Activated CD4-positive, alpha-beta T cell treated with anti-CD3 and anti-CD28 coated beads for 4 hours (primary cell): ENCODE measurements at places on chromosomes 3 and 15.
A peak's percentile ranks its signal among the peaks of the same experiment; 100 is the strongest.

GRCh38 chr15:51103330-51103729 is 8.6 kb upstream of the TNFAIP8L3 start:
- DNase-seq: no peak

- DNase-seq: no peak
Measured at GRCh38 chr15:96559087-96559486, 228.6 kb downstream of the NR2F2 start.

GRCh38 chr3:126464093-126464492 is 11.6 kb downstream of the ZXDC start:
- DNase-seq: no peak

GRCh38 chr3:56229311-56229710 is 239.0 kb downstream of the ERC2 start:
- no peak for DNase-seq

- DNase-seq: no peak
Measured at GRCh38 chr15:71143373-71144310, 28.4 kb downstream of the THSD4 start.

DNA sequence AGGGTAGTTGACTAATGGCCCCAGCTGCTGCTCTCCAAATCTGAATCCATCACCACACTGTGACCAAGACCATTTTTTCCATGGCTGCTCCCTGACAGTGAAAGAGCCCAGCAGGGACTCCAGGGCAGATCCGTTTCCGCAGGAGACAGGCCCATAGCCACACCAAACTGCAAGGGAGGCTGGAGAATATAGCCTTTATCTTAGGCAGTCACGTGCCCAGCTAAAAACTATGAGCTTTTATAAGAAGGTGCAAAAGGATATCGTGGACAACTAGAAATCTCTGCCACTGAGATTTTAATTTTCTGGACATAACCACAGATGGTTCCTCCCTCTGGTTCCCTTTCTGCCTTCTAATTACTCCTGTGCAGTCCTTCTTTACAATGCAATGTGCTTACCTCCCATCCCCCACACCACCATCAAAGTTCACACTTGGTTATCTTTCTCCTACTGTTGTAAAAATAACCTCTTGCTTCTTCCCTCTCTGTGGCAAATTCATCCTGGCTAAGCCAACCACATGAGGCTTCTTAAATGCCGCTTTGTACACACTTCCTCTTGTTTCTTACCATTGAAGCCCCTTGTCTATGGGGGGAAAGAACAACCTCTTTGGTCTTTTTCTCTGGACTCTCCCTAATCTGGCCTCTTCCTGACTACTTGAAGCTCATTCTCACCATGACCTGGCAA is 233.7 kb downstream of the SHQ1 start:
- DNase-seq: no peak

GRCh38 chr3:125163739-125164601 is 48.6 kb downstream of the SLC12A8 start:
- no peak for DNase-seq

GRCh38 chr15:83012076-83012426 is 612 bp upstream of the C15orf40 start:
- no peak for DNase-seq

DNA sequence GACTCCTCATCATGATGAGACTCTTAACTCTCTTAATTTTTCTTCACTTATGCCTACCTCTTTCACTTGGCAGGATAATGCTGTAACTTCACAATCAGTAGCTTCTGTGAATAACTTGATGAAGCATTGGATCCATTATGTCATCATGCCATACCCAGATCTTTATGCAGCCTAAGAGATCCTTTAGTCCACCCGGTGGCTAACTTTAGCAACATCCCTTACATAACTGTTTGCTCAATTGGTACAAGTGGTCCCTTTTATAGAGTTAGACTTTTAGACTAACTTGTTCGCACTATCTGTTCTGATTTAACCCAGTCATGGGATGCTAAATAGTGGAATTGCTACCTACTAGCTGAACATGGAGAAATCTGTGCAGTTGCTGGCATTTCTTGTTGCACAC is 184.5 kb downstream of the USP13 start:
- DNase-seq: no peak

DNA sequence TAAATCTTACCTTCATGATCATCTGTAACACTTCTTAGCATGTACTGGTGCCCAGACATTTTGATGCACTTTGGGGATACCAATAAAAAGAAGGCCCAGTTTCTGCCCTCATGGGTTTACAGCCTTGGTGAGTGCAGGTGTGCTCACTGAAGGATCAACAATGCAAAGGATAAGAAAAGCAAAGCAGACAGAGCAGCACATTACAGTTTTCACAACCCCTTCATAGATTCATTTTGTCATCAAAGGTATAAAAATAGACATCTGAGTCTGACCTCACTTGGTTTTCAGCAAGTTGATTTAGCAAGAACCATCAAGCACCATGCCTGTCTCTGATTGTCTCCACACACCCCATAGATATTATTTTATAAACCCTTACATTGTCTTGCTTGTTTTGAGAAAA is 77.6 kb downstream of the BFSP2 start:
- DNase-seq: no peak

GRCh38 chr3:43259626-43260025 is 26.7 kb upstream of the SNRK start:
- DNase-seq: no peak

GRCh38 chr3:196650740-196651311 is 11.3 kb downstream of the NRROS start:
- DNase-seq: no peak

DNA sequence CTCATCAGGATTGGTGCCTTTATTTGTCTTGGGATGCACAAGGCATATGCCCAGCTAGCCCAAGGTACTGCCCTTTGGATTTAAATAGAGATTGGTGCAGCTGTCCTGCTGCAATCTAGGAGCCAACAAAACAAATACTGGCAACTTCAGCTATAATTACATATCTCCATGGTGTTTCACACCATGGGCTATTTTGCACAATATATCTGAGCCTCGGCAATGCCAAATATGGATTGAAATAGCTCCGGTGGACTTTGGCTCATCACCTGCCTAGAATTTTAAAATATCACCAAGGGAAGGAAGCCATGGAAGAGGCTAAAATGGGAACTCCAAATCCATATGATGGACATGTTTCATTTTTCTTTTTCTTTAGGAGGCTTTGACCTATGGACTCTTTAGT is 367.8 kb upstream of the UMPS start:
- no peak for DNase-seq

DNA sequence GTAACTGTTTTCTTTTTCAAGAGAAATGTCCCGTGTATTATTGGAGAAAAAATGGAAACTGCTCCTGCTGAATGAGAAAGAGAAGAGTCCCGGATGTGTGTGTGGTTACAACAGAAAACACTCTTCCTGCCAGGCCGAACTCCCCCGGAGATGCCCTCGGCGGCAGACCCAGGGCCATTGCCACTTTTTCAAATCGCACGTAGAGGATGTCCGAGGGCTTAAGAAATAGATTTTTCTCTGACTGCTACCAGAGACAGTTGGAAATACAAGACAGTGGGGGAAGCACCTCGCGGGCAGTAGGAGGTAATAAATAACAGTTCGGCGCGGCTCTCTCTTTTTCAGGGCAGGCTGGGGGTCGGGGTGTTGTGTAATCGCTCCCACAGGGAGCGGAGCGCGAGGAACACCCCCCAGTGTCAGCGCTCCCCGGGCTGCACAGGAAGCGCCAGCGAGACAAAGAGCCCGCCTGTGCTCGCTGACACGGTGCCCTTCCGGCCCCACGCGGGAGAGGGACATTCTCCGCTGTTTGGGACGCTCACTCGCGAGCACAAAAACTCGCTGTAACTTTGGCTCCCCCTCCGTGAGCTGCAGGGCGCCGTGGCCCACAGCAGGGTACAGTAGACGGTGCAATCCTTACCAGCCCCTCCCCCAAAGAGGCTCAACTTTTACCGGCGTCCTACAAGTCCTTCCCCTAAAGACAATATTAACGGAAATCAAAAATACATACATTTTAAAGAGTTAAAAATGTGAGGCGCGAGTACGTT is 1.1 kb downstream of the VGLL4 start:
- peak; percentile 50 for DNase-seq

DNA sequence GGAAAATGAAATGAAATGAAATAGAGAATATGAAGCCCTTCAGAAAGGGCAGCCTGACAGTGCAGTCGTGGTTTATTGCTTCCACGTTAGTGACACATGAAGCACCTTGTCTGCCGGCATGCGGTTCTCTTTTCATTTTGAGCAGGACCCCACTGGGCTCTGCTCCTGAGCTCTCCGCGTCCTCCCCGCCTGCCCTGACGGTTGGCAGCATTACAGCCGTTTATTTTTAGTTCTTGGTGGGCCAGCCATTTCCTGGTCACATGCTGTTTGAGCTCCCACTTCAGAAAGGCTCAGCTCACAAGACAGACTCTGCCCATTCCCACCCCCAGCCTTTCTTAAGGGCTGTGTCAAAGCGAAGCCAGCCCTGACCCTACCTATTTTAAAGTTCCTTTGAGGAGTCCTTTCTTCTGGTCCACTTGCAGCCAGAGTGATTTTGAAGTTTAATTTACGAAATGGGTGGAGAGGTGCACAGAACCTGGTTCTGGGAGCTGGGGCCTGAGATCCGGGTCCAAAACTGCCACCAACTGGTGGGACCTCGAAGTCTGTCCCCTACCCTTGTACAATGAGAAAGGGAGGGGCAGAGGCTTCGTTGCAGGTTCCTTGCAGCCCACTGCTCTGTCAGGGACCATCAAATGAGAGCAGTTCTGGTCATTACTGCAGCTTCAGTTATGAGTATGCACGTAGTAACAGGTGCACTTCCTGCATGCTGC is 60.1 kb downstream of the MGLL start:
- DNase-seq: no peak

DNA sequence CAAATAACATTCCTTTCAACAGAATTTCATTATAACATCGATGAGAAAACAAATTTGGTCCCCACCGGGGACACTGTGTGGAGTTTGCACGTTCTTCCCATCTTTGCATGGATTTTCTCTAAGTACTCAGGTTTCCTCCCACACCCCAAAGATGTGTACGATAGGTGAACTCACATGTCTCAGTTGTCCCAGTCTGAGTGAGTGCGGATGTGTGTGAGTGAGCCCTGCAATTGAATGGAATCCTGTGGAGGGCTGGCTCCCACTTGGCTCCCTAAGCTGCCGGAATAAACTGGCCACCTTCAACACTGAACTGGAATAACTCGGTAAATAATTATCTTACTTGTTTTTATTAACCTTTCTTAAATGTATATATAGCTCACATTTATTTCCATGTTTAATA is 77.0 kb downstream of the TRANK1 start:
- DNase-seq: no peak

DNA sequence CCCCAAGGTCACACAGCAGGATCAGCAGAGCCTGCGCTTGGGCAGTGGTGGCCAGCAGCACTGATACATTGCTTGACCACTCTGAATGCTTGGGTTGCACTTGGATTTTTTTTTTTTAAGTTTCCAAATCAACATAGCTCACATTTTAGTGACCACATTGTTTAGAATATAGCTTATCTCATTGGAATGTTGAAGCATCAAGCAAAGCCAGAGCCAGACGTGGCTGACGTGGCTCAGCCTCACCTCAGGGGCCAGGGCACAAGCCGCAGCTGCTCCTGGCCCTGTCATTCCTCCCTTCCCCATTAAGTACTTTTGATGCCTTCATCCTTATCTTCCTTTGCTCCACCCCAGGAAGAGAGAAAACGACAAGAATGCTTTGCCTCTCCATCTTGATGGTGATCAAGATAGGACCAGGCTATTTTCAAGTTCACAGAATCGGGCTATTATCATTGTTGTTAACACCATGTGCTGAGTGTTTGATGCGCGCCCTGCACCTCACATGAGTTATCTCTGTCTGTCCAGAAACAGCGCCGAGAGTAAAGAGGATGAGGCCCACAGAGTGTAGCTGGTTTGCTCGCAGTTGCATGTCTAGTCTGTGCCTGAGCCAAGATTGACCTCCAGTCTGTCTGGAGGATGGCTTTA is 75.8 kb downstream of the AAGAB start:
- no peak for DNase-seq

- DNase-seq: no peak
Measured at GRCh38 chr3:29503958-29504357, 223.1 kb downstream of the RBMS3 start.

- DNase-seq: no peak
Measured at GRCh38 chr3:57221883-57222282, 5.6 kb upstream of the APPL1 start.

GRCh38 chr3:49754536-49754935 is 30.8 kb upstream of the GMPPB start:
- no peak for DNase-seq

GRCh38 chr3:154101250-154101649 is 19.9 kb upstream of the ARHGEF26 start:
- DNase-seq: no peak

DNA sequence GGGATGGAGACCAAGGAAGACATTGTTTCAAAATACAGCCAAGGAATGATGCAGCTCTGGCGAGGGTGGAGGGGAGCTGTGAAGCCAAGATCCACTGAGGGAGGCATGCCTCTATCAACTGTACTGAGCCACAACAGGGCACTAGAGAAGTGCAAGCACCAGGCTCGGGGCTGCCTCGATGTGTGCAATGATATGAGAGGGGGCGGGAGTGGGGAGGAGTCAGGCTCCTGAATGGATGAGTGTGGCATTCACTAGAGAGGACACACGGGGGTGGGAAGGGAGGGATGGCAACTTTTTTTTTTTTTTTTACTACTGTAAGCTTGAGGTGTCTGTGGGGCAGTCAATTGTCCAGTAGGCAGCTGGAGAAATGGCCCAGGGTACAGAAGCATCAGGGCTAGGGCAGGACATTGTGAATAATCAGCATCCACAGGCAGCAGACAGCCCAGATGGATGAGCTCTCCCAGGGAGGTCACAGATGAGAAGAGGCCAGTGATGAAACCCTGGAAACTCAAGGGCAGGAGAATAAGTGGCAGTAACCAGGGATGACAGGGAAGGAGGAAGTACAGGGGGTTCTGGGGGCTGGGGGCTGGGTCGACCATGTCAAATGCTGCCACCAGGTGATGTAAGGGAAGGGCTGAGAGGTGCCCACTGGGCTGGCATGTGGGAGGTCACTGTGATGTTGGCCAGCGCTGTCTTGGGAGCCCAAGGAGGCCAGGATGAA is 5.9 kb downstream of the STOML1 start:
- no peak for DNase-seq

DNA sequence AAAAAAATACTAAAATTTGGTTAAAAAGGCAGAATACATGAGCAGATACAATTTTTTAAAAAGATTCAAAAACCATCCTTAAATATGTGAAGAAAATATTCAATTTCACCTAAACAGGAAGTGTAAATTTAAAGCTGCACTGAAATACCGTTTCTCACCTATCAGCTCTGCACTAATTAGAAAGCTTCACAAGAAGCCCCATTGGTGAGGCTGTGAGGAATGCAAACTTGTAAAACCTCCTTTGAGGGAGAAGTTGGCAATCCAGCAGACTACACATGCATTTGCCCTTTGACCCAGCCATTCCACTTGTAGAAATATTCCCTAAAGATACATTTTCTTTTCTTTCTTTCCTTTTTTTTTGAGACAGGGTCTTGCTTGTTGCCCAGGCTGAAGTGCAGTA is 18.8 kb downstream of the BLM start:
- DNase-seq: no peak
